ENCODE measurements at places on chromosomes 6 and 20. TPM values are rescaled to one million over a fixed set of nuclear protein-coding genes. Genes with fewer than 3 reads are reported as not detected.

DNA sequence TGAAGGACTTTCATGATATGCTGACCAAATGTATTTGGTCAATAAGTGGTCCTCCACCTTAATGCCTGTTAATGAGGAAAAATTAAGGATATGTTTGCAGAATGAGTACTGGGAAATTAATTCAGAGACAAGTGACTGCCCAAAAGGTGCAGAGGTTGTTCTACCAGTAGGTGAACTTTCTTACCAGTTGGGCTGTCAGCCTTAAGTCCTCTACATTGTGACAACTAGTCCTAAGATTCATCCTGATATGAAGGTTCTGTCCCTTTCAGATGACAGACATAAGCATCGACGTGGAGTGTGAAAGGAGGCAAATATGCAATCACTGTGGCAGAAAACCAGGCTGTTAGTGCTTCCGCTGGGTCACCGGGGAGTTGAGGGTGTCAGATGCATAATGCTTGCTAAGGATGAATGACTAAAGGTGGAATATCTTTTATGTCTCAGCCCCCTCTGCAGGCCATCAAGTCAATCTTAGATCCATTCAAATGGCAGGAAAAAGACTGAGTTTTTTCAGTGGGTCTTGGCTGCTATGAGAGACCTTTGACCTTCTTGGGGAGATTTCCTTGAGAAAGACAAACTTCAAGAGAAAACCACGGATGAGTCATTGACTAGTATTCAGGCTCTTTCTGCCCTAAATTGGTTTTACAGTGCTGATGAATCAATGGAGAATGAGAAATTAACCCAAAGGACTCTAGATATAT, 226.0 kb downstream of the TPBG start:
- H3K4me1 ChIP-seq: no peaks in the 10 kb centered on the region
- no peak for DNase-seq
- H3K27me3 ChIP-seq: no peaks in the 10 kb centered on the region
- no peak overlapping the region for H3K27ac ChIP-seq
- no peak overlapping the region for H3K4me3 ChIP-seq
- no peaks in the 10 kb centered on the region for H3K36me3 ChIP-seq

DNA sequence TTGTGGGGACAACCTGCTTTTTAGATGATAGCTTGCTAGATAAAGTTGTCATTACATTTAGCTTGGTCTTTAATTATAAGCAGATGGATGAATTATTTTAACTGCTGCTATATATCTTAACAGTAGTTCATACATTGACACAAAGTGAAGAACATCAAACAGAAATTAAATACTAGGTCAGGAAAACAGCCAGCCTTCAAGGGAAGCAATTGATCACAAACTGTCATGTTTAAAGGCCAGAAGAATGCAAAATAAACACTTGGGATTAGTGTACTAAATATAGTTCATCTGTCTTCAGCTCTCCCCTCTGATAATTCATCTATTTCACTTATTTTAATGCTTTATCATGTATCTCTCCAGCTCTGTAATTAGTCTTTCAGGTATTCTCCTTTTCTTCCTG, 225.1 kb upstream of the FERMT1 start:
- H3K27me3 ChIP-seq: no peaks in the 10 kb centered on the region
- H3K4me3 ChIP-seq: no peak overlapping the region
- DNase-seq: no peak
- H3K27ac ChIP-seq: no peak overlapping the region
- H3K4me1 ChIP-seq: no peaks in the 10 kb centered on the region

GRCh38 chr6:42783876-42784642, 2.2 kb downstream of the BICRAL start:
- no peak for DNase-seq
- H3K27ac ChIP-seq: peak overlapping the region; percentile 99
- H3K4me1 ChIP-seq: peaks cover 37% of the 10 kb centered on the region
- H3K27me3 ChIP-seq: no peaks in the 10 kb centered on the region
- peak overlapping the region; percentile 80 for H3K4me3 ChIP-seq
- H3K36me3 ChIP-seq: no peaks in the 10 kb centered on the region

DNA sequence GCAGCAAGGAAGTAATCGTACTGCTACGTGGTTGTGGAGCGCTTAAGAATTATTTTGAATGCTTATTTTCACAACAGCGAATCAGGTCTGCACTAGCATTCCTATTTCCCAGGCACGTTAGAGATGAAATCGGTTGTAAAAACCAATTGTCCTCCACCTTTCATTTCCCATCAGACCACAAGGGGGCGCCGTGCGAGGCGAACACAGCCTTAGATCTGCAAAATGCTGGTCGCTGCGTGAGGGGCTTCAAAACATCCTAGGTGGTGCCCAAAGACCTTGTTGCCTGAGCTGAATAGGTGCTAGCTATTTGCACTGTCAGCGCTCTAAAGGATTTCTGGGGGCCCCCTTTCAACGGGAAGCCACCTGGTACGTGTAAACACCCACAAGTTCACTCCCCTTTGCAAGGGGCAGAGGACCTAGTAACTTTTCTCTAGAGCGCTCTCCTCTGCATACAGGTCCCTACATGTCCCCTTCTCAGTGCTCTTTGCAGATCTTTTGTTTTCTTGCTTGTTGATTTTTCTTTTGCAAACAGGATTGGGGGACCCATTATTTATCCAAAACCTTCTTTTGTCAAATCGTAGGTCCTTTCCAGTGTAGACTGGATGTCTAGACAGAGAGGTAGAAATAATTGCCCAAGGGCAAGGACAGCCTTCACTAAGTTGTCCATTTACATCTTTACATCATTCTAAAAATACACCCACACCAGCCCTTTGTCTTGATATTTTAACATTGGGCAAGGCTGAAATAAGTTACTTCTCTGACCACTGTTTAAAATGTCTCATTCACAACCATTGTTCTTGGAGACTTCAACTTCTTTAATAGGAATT, 59.8 kb downstream of the NEDD9 start:
- H3K4me3 ChIP-seq: no peak overlapping the region
- no peaks in the 10 kb centered on the region for H3K4me1 ChIP-seq
- no peaks in the 10 kb centered on the region for H3K27me3 ChIP-seq
- H3K27ac ChIP-seq: no peak overlapping the region

DNA sequence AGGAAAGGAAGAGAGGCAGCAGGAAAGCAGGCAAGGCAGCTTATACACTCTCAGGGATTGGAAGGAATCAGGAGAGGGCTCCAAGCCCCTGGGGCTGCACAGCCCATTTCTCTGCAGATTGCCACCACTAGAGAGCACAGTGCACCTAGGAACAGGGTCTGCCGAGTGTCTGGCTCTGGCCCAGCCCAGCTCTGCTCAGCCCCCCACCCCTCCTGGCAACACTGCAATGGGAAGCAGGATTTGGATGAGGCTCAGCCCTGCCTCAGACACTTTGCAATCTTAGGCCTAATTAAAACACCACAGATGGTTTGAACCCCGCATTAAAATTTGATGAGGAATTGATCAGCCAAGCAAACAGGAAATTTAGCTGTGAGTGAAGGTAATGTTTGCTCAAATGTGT, 252.7 kb downstream of the DHX35 start:
- DNase-seq: no peak
- H3K36me3 ChIP-seq: no peaks in the 10 kb centered on the region
- no peaks in the 10 kb centered on the region for H3K4me1 ChIP-seq

- H3K27me3 ChIP-seq: no peaks in the 10 kb centered on the region
- H3K4me1 ChIP-seq: no peaks in the 10 kb centered on the region
- no peak for DNase-seq
- no peaks in the 10 kb centered on the region for H3K36me3 ChIP-seq
- H3K4me3 ChIP-seq: no peak overlapping the region
Measured at GRCh38 chr6:51182827-51183226, 364.2 kb downstream of the TFAP2B start.

DNA sequence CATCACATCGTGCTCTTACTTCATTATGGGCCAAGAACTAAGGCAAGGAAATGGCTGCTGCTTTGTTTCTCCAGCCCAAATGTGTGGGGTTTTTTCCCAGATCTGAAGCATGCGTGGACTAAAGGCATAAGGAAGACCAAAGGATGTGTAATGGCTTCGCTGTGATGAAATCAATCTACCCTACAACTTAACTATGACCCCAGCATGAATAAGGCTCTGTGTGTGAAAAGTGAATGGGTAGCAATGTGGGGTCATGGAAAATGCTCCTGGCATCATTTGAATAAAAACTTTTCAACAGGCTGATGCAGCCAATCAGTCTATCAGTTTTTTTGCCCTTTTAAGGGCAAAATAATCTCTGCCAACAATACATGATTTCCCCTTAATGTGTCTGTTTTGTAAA, 50.3 kb upstream of the ISM1 start:
- no peaks in the 10 kb centered on the region for H3K36me3 ChIP-seq
- no peaks in the 10 kb centered on the region for H3K4me1 ChIP-seq
- no peak for DNase-seq
- H3K27ac ChIP-seq: no peak overlapping the region
- H3K4me3 ChIP-seq: no peak overlapping the region

- H3K36me3 ChIP-seq: no peaks in the 10 kb centered on the region
- H3K4me3 ChIP-seq: no peak overlapping the region
- no peak for DNase-seq
Measured at GRCh38 chr20:753897-754635, 14.2 kb downstream of the SLC52A3 start.

- no peaks in the 10 kb centered on the region for H3K27me3 ChIP-seq
- no peak overlapping the region for H3K27ac ChIP-seq
- no peaks in the 10 kb centered on the region for H3K36me3 ChIP-seq
- no peaks in the 10 kb centered on the region for H3K4me1 ChIP-seq
Measured at GRCh38 chr6:27901801-27902200, 10.4 kb downstream of the OR2B2 start.

GRCh38 chr6:31110825-31111582, 1.4 kb downstream of the C6orf15 start:
- no peak overlapping the region for H3K4me3 ChIP-seq
- no peaks in the 10 kb centered on the region for H3K36me3 ChIP-seq
- H3K4me1 ChIP-seq: no peaks in the 10 kb centered on the region
- H3K27ac ChIP-seq: no peak overlapping the region
- DNase-seq: no peak

DNA sequence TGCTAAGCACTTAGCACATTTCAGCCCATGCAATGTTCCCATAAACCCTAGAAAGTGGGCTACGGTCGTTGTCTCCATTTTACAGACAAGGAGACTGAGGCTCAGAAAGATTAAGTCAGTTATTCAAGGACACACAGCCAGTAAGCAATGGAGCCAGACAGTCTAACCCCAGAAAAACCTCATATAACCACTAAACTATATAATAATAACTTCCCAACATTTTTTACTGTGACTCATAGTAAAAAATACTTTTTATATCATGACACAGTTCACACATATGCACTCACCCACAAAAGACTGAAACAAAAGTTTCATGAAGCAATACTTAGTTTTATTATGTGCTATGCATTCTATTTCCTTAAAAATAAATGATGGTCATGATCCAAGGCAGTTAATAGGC, 66.2 kb upstream of the EYA2 start:
- DNase-seq: no peak
- H3K27ac ChIP-seq: no peak overlapping the region
- no peaks in the 10 kb centered on the region for H3K4me1 ChIP-seq
- no peaks in the 10 kb centered on the region for H3K27me3 ChIP-seq

- H3K27ac ChIP-seq: no peak overlapping the region
- DNase-seq: no peak
Measured at GRCh38 chr6:20409427-20409971, 7.8 kb downstream of the E2F3 start.

- no peak overlapping the region for H3K4me3 ChIP-seq
- H3K4me1 ChIP-seq: no peaks in the 10 kb centered on the region
- no peak overlapping the region for H3K27ac ChIP-seq
- no peak for DNase-seq
- no peaks in the 10 kb centered on the region for H3K36me3 ChIP-seq
Measured at GRCh38 chr6:89555031-89555430, 83.5 kb downstream of the LYRM2 start.

DNA sequence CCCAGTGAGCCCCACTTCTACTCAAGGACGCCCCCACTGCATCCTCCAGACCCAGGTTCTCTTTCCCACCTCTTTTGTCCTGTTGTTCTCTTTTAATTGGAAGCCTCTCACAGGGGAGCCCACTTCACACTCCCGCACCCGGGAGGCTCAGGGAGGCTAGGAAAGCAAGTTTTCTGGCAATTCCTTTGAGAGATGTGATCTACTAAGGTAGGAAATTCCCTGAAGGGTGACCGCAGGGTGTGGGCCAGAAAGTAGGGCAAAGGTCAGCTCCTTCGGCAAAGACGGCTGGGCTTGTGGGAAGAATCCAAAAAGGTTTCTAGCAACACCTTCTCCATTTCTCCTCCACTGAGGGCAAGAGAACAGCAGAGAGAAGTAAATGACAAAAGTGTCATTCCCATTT, 98.1 kb upstream of the PTPN1 start:
- H3K27me3 ChIP-seq: no peaks in the 10 kb centered on the region
- H3K4me3 ChIP-seq: no peak overlapping the region
- no peak for DNase-seq
- H3K36me3 ChIP-seq: no peaks in the 10 kb centered on the region
- H3K4me1 ChIP-seq: peaks cover 32% of the 10 kb centered on the region
- H3K27ac ChIP-seq: no peak overlapping the region

GRCh38 chr6:150636808-150637207, 37.1 kb downstream of the PLEKHG1 start:
- H3K27ac ChIP-seq: no peak overlapping the region
- no peaks in the 10 kb centered on the region for H3K4me1 ChIP-seq
- DNase-seq: no peak
- H3K36me3 ChIP-seq: no peaks in the 10 kb centered on the region
- no peaks in the 10 kb centered on the region for H3K27me3 ChIP-seq

GRCh38 chr20:1155342-1155741, 29.4 kb downstream of the TMEM74B start:
- DNase-seq: no peak
- H3K4me1 ChIP-seq: no peaks in the 10 kb centered on the region
- peaks cover 8% of the 10 kb centered on the region for H3K36me3 ChIP-seq
- H3K27ac ChIP-seq: no peak overlapping the region
- no peak overlapping the region for H3K4me3 ChIP-seq

GRCh38 chr20:24862186-24862585, 86.9 kb upstream of the CST7 start:
- H3K27ac ChIP-seq: no peak overlapping the region
- no peak for DNase-seq
- no peak overlapping the region for H3K4me3 ChIP-seq

GRCh38 chr20:51994751-51995417, 192.6 kb upstream of the SALL4 start:
- H3K36me3 ChIP-seq: no peaks in the 10 kb centered on the region
- H3K4me1 ChIP-seq: no peaks in the 10 kb centered on the region
- no peak for DNase-seq
- no peaks in the 10 kb centered on the region for H3K27me3 ChIP-seq
- no peak overlapping the region for H3K27ac ChIP-seq
- no peak overlapping the region for H3K4me3 ChIP-seq

The HDGFL1 gene
- not detected for total RNA-seq

The LGSN gene
- total RNA-seq: not detected

The IRF4 gene
- total RNA-seq: 1.2 TPM

The MYLK4 gene
- 0.66 TPM for total RNA-seq

The NKAPL gene
- total RNA-seq: 1.1 TPM

The HTR1B gene
- 0.91 TPM for total RNA-seq

The DZANK1 gene
- total RNA-seq: 3.3 TPM

The MCCD1 gene
- total RNA-seq: not detected

All from adrenal gland (tissue), 19 donors.